Islet precursor cell (in vitro differentiated cells): ENCODE measurements at places on chromosomes 4 and X.

- peak; percentile 84 for DNase-seq
These were observed 34.5 kb downstream of the SPINK2 start for GRCh38 chr4:56786955-56787354.

GRCh38 chr4:44661940-44662622, 10.7 kb upstream of the YIPF7 start:
- no peak for DNase-seq

DNA sequence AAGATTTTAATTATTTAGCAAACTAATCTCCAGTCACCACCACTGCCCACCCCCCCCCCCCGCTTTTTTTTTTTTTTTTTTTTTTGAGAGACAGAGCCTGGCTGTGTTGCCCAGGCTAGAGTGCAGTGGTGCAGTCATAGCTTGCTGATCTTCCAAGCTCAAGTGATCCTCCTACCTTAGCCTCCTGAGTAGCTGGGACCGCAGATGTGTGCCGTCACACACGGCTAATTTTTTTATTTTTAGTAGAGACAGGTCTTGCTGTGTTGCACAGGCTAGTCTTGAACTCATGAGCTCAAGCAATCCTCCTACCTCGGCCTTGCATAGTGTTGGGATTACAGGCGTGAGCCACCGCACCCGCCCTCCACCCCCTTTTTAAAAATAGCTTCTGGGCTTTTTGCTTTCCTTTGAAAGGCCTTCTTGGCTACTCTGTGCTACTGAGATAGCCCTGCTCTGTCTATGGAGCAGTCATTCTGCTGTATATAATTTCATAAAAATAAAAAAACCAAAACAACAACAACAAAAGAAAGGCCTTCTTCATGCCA, 18.7 kb downstream of the TXLNG start:
- DNase-seq, result no peak

DNA sequence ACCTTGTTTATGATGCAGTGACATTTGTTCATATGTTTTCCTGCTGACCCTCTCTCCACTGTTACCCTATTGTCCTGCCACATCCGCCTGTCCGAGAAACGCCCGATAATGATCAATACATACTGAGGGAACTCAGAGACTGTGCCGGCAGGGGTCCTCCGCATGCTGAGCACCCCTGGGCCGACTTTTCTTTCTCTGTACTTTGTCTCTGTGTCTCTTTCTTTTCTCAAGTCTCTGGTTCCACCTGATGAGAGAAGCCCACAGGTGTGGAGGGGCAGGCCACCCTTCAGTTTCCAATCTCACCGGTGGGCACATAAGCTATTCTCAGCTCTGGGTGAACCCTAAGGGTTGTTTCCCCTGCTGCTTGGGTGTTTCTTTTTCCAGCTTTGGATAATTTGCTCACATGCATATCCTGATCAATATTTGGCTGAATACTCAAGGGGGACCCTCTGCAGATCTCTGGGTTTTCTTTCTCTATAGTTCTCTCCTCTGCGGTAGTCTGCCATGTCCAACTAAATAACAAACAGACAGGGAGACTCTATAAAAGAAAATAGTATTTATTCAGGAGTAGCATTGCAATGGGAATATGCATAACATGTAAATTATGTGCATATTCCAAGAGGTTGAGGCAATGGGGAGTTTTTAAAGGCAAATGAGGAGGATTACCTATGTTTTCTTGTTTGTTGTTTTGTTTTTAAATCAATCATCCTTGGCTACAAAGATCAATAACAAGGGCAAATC, 97.2 kb downstream of the CEP44 start:
- no peak for DNase-seq

GRCh38 chr4:7199771-7200441, 7.6 kb downstream of the SORCS2 start:
- peak; percentile 51 for DNase-seq

- no peak for DNase-seq
These were observed 174.9 kb downstream of the ACTRT1 start for GRCh38 chrX:127877318-127877717.

DNA sequence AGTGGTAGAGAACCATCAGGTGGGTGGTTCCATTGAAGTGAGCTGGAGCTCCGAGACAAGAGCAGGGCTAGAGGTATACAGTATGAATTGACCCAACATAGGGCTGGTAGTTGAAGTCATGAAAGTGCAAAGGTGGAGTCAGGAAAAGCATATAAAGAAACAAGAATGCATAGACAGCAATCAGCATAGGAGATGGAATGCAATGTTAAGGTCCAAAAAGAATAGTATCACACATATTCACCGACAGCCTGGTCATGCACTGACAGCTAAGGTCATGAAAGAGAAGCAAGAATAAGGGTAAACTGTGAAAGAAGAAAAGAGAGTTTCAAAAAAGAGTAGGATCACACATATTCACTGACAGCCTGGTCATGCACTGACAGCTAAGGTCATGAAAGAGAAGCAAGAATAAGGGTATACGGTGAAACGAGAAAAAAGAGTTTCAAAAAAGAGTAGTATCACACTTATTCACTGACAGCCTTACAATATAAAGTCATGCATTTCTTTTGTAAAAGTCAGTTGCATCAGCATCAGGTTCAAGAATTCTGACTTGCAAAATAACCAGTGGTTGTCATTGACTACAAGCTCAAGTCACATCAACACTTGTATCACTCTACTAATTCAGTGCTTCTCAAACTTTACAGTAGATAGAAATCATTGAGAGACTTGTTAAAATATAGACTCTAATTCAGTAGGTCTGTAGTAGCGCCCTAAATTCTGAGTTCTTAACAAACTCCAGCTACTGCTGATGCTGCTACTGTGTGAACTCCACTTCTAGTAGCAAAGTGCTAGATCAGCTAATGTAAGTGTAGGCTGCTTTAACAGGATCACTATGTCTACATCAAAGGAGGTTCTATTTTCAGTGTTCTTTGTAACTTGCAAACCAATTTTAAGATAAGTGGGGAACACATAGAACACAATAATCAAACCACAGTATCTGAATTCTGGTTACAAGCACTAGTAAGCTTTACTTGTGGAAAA, 221.9 kb downstream of the PDGFC start:
- no peak for DNase-seq

GRCh38 chrX:40318076-40318475, 220.3 kb upstream of the BCOR start:
- peak; percentile 42 for DNase-seq

GRCh38 chrX:30150196-30150895, 65.0 kb upstream of the MAGEB2 start:
- no peak for DNase-seq

GRCh38 chr4:39044956-39045826, 13.0 kb upstream of the TMEM156 start:
- peak; percentile 77 for DNase-seq

DNA sequence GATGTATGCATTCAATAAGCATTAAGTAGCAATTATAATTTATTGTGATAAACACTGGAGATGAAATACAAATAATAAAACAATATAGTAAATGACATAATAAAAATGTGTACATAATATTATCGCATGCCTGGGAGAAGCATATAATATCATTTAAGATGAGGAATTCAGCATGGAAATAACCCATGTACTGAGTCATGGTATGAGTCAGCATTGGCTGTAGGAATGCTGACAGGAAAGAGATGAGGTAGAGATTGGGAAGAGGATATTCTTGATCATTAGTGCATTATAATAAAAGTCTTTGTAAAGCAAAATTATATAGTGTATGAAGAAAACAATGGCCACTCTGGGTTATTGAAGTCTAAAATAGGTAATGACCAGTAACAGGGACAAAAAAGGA, 82.8 kb downstream of the MAGEB10 start:
- no peak for DNase-seq

DNA sequence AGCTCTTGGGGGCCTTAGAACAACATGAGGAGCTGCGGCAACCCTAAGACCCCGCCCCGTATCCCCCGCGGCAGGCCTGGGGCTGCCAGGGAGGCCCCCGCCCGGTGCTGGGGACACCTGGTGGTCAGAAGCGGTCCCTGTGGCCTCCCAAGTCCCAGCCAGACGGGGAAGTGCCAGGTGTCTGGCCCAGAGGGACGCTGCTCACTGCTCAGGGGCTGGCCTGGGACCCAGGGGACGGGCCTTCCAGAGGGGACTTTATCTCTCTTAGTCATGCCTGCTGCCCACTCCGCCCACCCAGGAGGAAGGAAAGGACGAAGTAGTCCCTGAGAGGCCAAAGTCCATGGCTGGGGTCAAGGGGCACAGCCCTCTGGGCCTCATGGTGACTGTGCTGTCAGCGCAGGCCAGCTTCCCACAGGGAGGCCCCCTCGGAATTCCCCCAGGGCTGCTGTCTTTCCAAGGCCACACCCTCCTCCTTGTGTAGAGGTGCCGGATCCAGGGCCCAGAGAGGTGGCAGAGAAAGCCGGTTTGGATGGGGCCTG, 31.0 kb upstream of the HTRA3 start:
- DNase-seq, result peak; percentile 80

- DNase-seq, result no peak
These were observed 10.8 kb upstream of the GAGE10 start for GRCh38 chrX:49292400-49293362.

GRCh38 chrX:144293229-144293628, 409.4 kb downstream of the UBE2NL start:
- DNase-seq, result no peak

GRCh38 chrX:19897091-19897490, 9.7 kb upstream of the SH3KBP1 start:
- no peak for DNase-seq

DNA sequence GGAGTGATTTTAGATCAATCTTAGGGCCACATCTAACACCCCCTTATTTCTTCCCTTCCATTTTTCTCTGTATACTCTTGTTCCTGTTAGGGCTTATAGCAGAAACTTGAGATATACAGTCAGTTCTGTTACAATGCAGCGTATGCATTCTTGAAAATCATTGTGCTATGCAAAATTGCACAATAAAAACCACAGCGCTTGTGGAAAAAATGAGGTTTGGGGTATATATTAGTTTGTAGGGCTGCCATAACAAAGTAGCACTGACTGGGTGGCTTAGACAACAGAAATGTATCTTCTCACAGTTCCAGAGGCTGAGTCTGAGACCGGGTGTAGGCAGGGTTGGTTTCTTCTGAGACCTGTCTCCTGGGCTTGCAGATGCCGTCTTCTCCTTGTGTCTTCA, 59.0 kb downstream of the WWC2 start:
- DNase-seq, result no peak

DNA sequence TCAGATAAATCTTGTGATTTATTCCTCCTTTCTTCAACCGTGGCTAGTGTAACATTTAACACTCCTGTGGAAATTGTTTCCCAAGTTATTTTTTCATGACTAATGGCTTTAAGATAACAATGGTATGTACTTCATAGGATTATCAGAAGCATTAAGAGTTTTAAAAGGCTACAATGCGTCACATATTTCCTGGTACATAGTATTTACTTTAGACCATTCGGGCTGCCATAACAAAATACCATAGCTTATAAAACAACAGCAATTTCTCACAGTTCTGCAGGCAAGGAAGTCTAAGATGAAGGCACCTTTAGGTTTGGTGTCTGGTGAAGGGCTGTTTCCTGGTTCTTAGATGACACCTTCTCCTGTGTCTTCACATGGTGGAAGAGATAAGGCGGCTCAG, 158.6 kb downstream of the PAPSS1 start:
- DNase-seq, result peak; percentile 55

- DNase-seq, result no peak
These were observed 86.4 kb downstream of the ANAPC10 start for GRCh38 chr4:145011636-145012035.

DNA sequence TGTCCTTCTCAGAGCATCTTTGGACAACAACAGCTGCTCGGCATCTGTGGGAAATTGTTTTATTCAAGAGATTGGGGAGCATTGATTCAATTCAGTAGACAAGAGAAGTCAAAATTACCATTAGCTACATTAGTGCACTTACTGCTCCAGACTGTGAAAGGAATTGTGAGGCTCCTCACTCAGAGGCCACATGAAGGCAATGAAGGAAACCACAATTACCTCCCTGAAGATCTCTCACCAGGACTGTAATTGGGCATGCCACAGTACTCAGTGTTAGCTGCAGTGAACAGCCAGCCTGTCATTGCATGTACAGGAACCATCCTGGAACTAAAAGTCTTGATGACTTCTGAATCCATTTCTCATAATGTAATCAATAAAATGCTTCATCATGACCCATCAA, 144.8 kb downstream of the PPA2 start:
- DNase-seq, result no peak

DNA sequence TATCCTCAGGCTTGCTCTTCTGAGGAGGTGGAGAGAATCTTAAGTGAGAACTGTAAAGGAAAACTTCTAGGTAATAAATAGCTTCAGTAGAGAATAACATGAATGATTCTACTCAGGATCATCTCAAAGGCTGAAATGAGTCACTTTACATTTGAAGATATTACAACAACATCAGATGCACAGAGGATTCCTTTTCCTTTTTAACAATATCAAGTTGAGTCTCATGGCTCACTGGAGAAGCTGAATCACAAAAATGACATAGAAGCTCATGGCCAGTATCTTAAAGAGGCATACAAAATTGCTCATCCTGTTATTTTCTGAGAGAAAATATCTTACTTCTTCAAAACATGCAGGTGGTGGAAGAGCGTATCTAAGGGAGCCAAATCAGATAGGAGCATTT, 72.5 kb upstream of the EMCN start:
- no peak for DNase-seq

DNA sequence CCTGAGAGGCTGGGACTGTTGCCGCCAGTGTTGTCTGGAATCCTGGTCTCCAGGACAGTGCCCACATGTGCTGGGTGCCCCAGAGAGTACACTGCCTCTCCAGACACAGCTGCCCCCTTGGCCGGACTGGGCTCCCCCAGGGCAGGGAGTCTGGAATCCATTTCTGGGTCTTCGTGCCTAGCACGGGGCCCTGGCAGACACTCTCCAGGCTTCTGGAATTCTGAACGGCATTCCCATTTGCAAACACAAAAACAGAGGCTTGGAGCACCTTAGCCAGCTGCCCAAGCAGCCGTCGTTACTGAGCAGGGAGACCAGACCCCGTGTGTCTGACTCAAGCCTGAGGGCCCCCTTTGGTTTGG, 20.8 kb downstream of the HMX1 start:
- DNase-seq, result no peak

GRCh38 chrX:151336809-151337208, 60.2 kb upstream of the VMA21 start:
- DNase-seq, result no peak

GRCh38 chr4:75995727-75996126, 5.0 kb upstream of the SDAD1 start:
- DNase-seq, result no peak

- DNase-seq, result no peak
These were observed 24.6 kb downstream of the GPAT3 start for GRCh38 chr4:83560523-83560922.

DNA sequence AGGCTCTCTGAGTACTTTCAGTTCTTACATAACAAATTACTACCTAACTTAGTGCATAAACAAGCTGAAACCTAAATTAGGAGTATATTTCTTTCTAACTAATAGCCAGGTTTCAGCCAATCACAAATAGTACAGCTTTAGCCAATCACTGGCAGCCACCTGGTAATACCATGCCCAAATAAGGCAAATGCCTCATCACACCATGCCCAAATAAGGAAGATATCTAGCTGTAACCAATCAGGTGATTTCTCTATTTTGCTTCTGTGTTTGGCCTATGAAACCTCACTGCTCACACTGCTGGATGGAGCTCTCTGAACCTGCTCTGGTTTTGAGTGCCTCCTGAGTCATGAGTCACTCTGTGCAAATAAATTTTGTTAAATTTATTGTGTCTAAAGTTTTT, 113.5 kb downstream of the DDIT4L start:
- no peak for DNase-seq

GRCh38 chr4:142353149-142353738, 492.9 kb downstream of the INPP4B start:
- DNase-seq, result no peak

- DNase-seq, result no peak
These were observed 10.4 kb upstream of the USO1 start for GRCh38 chr4:75714011-75714410.
